IMR-90 (cell line): ENCODE measurements at places on chromosomes 6 and 20. TPM values are rescaled to one million over a fixed set of nuclear protein-coding genes. Genes with fewer than 3 reads are reported as not detected.

DNA sequence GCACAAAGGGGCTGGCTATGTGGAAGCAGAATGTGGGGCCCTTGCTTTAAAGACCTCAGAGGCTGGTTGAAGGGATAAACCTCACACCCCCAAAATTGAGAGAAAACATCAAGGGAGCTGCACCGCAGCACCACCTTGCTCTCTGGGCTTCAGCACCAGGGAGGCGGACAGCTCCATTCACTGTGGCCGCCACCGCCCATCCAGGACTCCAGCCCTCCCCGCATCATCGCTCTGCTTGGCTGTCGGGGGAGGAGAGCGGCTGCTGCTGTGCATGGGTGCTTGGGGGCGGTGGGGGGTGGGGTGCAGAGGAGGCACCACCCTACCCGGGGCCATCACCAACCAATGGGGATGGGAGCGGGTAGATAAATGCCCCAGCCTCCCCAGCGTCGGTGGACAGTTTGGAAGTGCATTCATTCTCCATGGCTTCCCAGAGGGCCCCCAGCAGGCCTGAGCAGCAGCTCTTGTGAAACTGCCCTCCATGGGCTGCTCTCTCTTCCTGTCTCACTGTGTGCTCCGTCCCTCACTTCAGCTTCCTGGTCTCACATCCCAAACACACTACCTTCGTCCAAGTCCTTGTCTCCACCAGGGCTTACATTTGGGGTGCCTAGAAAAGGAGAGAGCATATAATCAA lies 75.7 kb upstream of the BHLHE23 start:
- peak; percentile 11 for DNase-seq

DNA sequence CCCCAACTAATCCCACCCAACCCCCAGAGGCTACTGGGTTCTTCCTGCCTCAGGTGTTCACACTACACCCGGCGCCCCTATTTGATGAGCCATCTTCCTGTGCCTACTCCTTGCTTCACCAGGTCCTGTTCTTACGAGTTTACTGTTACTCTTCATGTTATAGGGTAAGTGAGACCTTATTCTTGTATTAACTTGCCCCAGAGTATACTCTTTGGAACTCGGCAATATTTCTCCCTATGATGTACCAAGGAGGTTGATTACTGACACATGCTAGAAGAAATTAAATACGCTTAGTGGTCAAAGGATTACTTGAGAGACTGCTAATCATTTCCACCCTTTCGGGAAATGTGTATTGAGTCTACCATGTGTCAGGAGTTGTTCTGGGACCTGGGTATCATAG lies 8.9 kb downstream of the RING1 start:
- no peak for DNase-seq

DNA sequence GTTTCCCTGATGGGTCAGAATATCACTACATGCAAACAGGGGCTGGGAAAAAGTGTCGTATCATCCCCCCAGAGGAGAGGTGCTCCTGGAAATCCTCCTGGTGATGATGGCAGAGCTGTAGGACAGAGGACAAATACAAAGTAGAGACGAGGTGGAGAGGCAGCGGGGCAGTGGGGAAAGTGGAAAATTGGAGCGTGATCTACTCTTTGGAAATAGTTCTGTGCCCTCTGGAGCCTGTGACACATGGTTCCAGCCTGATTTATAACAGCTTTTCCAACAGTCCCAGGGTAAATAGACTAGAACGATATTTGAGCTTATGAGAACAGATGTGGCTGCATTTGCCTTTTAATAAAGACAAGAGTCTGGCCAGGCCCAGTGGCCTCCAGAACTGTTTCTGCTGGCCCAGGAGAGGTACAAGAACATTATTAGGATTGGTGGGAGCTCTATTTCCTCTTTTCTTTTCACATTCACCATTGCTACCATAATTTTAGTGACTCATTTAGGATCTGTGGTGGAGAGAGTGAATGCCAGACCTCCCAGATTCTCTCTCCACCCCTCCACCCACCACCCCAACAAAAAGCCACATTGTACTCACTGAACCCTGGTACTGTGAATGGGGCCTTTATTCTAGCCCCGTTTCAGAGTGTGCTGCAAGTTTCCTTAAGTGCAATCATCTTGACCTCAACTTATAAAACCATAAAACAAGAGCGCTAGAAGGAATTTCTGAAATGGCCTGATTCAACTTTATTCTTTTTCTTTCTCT lies 78.3 kb downstream of the BTBD3 start:
- DNase-seq = peak; percentile 1

DNA sequence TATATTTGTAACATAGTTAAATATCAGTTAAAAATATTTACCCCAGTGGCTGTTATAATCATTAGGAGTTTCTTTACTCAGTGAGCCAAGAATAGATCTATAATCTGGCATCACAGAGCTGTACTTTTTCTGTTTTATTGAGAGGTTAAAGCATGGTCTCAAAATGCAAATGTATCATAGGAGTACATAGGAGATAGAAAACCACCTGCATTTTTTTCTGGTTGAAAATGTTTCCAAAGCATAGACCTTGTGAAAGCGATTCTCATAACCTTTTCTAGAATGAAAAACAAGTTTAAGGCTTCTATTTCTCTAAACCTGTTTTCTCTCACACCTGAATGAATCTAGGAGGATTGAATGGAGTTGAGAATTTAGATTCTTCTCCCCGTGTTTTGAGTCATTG lies 14.4 kb downstream of the KCNQ5 start:
- no peak for DNase-seq

IBTK gene
- 45.0 and 60.5 TPM in 2 replicates for total RNA-seq

NR2E1 gene
- not detected in 2 replicates for total RNA-seq

GRCh38 chr20:49157146-49157545 lies 31.0 kb downstream of the STAU1 start:
- DNase-seq = no peak

- DNase-seq = peak; percentile 73
These were observed 4.5 kb downstream of the HIVEP2 start for GRCh38 chr6:142940487-142940886.

DNA sequence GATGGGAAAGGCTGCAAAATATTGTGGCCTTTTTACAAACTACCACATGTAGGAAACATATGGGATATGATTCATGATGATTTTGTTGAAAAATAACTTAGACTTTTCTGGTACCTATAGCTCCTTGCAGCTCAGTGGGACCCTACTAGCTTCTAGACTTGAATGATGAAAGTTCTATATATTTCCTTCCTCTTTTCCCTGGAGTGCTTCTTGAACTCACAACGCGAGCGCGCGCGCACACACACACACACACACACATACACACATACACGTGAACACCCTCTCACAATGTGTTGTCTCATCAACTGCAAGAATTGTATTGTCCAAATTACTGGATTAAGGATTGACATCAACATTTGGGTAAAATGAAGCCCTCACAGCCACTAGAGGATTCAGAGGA lies 61.9 kb downstream of the TOX2 start:
- no peak for DNase-seq

DNA sequence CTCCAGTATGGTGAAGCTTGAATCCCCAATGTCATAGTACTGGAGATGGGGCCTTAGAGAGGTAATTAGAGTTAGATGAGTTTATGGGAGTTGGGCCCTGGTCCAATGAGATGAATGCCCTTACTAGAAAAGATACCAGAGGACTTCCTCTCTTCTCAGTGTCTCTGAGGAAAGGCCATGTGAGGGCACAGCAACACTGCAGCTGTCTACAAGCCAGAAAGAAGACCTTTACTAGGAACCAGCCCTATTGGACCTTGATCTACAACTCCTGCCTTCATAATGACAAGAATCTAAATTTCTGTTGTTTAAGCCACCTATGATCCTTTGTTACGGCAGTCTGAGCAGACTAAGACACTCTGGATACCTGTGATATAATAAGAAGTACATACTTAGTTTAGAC lies 31.4 kb upstream of the AKAP7 start:
- no peak for DNase-seq

- no peak for DNase-seq
These were observed 92.6 kb upstream of the PREP start for GRCh38 chr6:105495515-105495914.

DNA sequence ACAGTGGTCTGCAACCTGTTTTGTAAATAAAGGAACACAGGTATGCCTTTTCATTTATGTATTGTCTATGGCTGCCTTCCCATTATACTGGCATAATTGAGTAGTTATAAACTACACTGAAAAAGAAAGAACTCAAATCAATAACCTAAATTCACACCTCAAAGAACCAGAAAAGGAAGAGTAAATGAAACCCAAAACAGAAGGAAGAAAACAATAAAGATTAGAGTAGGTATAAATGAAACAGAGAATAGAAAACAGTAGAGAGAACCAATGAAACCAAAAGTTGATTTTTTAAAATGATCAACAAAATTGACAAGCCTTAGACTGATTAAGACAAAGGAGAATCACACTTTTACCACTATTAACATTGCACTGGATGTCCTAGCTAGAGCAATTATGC lies 34.7 kb downstream of the FAM184A start:
- no peak for DNase-seq

NKAIN4 gene
- total RNA-seq = not detected in 2 replicates

MPIG6B gene
- not detected in 2 replicates for total RNA-seq

DNA sequence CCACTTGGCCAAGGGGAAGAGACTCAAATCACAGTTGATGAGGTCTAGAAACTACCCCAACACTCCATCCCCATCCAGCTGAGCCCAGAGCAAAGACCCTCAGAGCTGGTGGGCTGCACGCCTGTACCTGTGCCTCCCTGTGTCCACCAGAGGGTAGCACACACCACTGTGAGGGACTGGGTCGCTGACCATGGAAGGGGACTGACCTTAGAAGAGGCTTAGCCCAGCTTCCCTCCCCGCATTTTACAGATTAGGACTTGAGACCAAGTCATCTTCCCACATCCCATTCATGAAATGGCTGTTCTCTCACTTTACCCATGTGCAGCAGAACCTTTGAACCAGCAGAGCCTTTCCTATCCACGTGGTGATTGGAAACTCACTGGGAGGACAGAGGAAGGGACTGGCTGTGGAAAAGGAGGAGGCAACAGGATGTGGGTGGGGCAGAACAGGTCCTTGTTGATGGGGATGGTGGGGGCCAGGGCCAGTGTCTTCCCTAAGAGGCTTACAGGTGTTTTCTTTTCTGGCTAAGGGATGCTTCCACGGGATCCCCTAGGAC lies 44.3 kb downstream of the CPXM1 start:
- peak; percentile 51 for DNase-seq

DNA sequence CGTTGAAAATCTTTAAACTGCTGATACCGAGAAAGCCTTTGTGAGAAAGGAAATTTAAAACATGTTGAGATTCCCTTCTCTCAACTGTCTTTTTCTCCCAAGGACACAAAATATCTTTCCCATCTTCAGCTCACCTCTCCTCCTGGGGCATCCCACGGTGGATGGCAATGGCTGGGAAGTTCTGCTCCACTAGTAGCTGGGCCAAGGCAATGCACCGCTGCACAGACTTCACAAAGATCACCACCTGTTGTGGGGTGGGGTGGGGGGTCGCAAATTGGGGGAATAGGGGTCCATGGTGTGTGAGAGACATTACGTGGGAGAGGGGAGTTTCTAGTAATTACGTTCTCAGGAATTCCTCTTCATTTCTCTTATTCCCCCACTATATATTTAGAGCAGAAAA lies 2.4 kb downstream of the MCCD1 start:
- no peak for DNase-seq

- peak; percentile 54 for DNase-seq
These were observed 17.3 kb upstream of the TENT5A start for GRCh38 chr6:81769824-81770223.

IL20RA gene
- under 0.01 TPM in 1 of 2 replicates, not detected in the other for total RNA-seq

FAM209B gene
- total RNA-seq = not detected in 2 replicates

DNA sequence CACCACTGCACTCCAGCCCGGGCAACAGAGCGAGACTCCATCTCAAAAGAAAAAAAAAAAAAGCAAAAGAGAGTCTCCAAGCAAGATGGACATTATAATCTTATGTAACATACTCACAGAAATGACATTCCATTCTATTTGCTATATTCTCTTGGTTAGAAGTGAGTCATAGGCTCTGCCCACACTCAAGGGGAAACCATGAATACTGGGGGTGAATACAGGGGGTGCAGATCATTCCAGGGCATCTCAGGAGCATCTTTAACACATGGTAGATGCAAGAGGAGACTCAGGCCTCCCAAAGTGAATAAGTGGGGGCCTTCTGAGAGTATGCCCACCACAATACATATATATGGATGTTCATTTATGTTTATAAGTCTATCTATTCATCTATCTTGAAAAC lies 18.3 kb upstream of the RANBP9 start:
- peak; percentile 79 for DNase-seq

DNA sequence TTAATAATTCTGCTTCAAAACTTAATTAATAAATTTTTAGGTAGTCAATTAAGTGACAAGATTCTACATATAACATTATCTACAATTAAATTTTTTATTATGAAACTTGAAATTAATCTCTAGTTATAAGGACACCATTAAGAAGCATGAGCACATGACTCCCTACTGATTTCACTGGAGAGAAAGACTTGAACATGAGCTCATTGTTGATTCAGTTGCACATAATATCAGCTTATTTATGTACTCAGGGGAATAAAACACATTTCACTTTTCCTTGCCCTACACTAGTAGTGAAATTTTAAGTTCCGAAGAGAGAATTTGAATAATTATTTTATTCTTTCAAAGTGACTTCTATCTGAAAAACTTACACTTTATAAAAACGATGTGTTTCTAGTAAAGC lies 370.2 kb upstream of the EPHA7 start:
- no peak for DNase-seq

DNA sequence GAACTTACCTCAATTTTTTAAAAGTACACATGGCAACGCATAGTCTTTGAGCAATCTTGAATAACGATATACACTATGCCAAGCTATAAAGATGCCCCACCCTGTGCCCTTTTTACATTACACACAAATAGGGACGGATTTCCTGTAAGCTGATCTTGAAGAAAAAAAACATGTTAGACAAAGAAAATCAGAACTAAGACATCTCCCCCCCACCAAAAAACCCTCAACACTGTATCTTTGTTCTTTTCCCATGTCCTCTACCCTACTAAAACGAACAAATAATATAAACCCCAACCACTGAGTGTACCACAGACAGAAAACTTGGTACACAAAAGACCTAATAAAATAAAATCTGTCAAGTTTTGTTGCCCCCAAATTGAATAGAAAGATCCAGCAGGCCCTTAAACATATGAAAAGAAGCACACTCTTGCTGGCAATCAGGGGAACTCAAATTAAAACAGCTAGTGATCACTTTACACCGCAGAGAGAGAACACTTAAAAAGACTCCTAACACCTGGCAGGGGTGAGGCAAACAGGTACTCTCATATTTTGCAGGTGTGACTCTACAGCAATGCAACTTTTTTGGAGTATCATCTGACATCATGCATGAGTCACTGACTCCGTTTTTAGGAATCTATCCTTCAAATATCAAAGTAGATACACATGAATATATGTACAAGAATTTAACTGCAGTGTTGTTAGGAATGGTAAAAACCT lies 29.6 kb downstream of the BACH2 start:
- DNase-seq = no peak

- DNase-seq = peak; percentile 32
These were observed 405 bp downstream of the RNF146 start for GRCh38 chr6:127266892-127267645.

MYB gene
- 0.83 and 0.90 TPM in 2 replicates for total RNA-seq

GRCh38 chr6:6930223-6930880 lies 177.4 kb upstream of the RREB1 start:
- no peak for DNase-seq

GRM1 gene
- total RNA-seq = not detected in 2 replicates
